ENCODE measurements at places on chromosomes 7 and 10. TPM values are rescaled to one million over a fixed set of nuclear protein-coding genes. Genes with fewer than 3 reads are reported as not detected.

The RGS10 gene
- 21.7 TPM for total RNA-seq

The CACNB2 gene
- under 0.01 TPM for total RNA-seq

The AZGP1 gene
- not detected for total RNA-seq

The HECW1 gene
- not detected for total RNA-seq

The CCDC3 gene
- 3.2 TPM for total RNA-seq

The TMEM270 gene
- total RNA-seq: not detected

The GNGT1 gene
- not detected for total RNA-seq

The TWIST1 gene
- 2.3 TPM for total RNA-seq

Measured in mammary epithelial cell (primary cell).